ENCODE measurements at places on chromosomes 6 and 20. TPM values are rescaled to one million over a fixed set of nuclear protein-coding genes. Genes with fewer than 3 reads are reported as not detected.

Gene CRISP2
- not detected for total RNA-seq

DNA sequence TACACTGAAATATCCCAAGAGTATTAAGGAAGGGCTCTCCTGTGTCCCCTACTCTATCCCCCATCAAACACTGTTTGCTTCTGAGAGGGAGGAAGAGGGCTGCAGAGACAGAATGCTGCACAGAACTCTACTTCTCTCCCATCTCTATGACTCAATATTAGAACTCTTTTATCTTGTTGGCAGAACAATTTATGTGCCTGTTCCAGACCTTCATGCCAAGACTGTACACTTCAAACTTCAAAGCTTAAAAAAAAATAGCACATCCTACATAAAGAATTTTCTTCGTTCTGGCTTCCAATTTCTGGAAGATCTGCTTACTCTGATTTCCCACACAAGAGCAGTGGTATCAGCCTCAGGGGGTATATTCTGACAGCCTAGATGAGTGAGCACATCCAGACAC is 19.6 kb upstream of the GPR63 start:
- no peak for DNase-seq

DNA sequence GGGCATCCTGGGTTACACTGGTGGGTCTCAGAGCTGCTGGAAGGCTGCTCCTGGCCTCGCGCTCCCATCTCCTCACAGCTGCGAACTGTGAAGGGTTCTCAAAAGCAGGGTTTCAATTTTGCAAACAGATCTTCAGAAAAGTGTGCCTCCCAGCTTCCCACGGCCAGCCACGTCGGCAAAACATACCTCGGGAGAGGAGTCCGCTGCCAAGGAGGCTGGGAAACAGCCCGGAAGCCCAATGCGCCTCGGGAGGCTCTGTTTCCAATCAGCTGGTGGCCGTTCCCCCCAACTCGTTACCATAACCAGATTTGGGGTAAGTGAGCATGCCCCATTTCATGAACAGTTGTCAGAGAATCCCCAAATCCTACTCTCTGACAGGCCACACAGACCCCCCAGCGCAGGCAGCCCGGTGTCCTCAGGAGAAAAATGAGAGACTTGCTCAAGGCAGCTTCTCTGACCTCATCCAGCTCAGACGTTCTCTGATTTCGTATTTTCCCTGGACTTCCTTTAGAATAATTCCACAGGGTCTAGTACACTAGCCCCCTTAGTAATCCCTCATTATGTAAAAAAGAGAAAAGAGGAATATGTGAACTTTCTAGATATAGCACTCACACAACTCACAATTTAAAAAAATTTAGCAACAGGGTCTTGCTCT is 98.4 kb downstream of the SNX5 start:
- DNase-seq: no peak

- no peak for DNase-seq
These were observed 413.0 kb downstream of the PREX1 start for GRCh38 chr20:48414786-48415185.

GRCh38 chr6:169725125-169726048 is 1.1 kb upstream of the PHF10 start:
- no peak for DNase-seq

Gene PIGT
- total RNA-seq: 69.8 TPM

Gene NHLRC1
- total RNA-seq: 4.5 TPM

- no peak for DNase-seq
These were observed 12.5 kb upstream of the TMEM242 start for GRCh38 chr6:157335829-157336228.

Gene SNRNP48
- total RNA-seq: 6.4 TPM

GRCh38 chr6:19380293-19380692 is 456.9 kb upstream of the ID4 start:
- no peak for DNase-seq

DNA sequence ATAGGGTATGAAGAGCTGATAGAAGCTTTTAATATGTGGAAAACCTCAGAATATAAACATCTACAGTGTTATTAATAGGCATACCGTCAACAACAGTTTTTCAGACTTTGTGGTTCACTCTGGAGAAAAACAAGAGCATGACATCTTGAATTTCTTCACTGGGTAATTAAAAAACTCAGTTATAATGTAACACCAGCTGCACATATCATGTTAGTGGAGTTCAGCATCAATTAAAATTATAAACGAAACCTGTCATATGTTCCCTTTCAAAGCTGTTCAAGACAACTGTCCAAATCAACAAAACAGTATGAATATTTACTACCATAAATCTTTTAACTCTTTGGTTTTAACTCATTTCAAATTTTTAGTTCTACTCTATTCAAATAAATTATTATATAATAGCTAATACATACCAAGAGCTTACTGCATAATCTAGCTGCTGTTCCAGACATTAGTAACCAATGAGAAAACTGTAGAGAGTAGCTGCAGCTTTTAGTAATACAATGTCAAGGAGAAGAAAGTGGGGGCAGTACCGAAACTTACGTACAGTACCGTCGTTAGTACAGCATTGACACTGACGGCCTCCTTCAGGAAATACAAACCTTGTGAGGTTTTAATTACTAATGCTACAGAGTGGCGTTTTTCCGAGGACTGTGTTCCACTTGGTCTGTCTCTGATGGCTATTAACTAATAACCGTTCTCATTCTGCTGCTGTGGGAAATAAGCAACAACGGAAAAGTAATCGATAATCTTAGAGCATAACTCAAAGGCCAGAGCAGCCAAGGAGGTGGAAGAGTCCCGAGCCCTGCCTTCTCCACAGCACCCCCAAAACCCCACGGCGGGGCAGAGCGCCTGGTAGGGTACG is 532 bp upstream of the PM20D2 start:
- DNase-seq: no peak

Gene NMBR
- total RNA-seq: not detected

DNA sequence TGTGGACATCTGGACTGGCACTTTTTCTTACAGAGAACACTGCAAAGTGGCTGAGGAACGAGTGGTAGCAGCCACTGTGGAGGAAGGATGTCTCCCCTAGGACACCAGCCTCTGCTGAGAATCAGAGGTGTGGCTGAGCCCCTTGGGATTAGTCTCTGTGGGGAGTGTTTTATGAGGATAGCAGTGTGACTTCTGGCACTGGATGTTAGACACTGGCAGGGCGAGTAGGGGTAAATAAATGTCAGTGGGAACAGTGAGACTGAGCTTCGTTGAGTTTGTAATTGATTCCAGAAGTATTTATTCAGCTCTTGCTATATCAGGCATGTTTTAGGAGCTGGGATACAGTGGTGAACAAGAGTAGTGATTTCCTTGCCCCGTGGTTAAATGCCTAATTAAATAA is 124.0 kb downstream of the JARID2 start:
- DNase-seq: no peak

DNA sequence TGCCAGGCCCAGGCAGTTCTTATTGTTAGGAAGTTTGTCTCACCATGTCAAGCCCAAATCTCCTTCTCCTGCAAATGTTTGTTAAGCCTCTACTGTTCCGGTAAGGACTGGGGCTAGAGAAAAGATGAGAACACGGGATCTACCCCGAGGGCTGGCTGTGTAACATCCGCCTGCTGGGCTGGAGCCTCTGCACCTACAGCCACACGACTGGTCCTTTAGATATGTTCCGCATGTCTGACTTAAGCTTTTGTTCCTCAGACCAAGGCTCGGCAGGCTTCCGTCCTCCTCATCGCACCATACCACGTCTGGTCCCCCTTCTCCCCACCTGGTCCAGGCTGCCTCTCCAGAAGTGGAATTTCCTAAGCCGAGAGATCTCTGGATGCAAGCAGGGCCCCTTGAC is 2.6 kb downstream of the GHRH start:
- no peak for DNase-seq

Gene POPDC3
- total RNA-seq: 0.58 TPM

DNA sequence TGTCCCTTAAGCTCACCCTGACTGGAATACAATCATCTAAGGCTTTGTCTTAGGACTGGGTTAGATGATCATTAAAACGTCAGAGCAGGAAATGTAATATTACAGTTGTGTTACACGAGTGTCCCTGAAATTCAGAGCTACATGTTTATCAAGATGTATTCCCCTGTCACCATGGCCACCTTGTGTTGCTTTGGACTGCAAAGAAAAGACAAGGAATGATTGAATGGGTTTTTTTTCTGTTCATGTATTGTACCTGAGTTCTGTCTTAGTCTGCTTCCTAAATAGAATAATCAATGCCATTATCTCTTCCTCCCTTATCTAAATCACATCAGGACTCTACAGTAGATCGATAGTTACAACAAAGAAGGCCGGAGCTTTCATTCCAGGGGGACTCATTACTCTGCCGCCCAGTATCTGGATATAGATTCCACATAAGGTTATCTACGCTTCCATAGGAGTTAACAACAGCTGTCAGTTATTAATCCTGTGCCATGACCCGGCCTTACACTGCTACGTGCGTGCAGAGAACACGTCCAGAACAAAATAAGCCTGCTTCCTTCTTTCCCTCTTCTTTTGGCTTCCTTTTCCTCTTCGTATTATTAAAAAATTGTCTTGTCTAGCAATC is 274.1 kb upstream of the SASH1 start:
- DNase-seq: no peak

- no peak for DNase-seq
These were observed 78.8 kb upstream of the DEFB112 start for GRCh38 chr6:50128420-50129005.

DNA sequence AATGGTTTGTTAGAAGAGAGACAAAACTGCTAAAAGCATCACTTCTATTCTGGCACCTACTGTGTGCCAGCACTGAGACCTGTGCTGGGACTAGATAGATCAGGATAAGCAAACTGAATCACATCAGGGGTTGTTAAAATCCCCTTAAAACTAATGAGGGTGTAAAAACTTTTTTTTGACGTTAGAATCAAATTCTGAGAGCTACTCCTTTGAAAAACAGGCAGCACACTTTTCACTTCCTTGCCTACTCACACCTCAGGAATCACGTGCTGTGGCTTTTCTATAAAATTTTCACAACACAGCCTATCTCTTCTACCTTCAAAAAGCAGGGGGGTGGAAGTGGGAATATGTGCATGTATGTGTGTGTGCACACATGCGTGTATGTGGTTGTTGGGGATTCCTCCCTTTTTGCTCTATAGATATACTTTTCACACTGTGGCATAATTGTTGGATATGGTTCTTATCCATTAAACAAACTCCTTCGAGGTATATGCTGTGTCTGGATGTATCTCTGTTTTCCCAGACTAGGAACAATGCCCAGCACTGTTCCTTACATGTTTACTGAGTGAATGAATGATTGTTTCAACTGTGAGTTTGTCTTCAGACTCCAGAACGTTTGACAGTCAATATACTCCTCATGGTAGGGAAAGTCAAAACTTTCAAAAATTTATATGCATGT is 105.4 kb downstream of the FYN start:
- no peak for DNase-seq

DNA sequence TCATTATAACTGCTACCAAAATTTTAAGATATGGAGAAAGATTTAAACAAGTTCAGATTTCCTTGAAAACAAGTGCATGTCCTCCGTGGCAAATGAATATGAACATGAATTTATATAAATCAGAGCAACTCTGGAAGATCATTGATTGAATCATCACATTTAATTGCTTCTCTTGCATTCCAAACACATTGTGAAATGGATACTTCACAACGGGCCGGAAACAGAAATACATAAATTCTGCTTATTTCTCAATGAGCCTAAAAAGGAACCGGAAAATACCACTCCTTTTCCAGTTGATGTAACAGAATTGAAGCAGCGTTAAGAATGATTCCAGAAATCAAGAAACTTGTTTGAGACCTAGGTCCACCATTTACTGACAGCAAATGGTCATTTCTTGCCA is 134.6 kb upstream of the BTN3A2 start:
- DNase-seq: no peak

Gene DDR1
- total RNA-seq: 173 TPM

Gene MUCL3
- not detected for total RNA-seq

- DNase-seq: no peak
These were observed 82.6 kb downstream of the KIF16B start for GRCh38 chr20:16490696-16491095.

- DNase-seq: no peak
These were observed 8.3 kb downstream of the ELOVL2 start for GRCh38 chr6:11035616-11036350.

Gene RGS17
- 11.2 TPM for total RNA-seq

Gene CGA
- not detected for total RNA-seq
